ENCODE measurements at places on chromosomes 4 and X.
A peak's percentile ranks its signal among the peaks of the same experiment; 100 is the strongest.

DNA sequence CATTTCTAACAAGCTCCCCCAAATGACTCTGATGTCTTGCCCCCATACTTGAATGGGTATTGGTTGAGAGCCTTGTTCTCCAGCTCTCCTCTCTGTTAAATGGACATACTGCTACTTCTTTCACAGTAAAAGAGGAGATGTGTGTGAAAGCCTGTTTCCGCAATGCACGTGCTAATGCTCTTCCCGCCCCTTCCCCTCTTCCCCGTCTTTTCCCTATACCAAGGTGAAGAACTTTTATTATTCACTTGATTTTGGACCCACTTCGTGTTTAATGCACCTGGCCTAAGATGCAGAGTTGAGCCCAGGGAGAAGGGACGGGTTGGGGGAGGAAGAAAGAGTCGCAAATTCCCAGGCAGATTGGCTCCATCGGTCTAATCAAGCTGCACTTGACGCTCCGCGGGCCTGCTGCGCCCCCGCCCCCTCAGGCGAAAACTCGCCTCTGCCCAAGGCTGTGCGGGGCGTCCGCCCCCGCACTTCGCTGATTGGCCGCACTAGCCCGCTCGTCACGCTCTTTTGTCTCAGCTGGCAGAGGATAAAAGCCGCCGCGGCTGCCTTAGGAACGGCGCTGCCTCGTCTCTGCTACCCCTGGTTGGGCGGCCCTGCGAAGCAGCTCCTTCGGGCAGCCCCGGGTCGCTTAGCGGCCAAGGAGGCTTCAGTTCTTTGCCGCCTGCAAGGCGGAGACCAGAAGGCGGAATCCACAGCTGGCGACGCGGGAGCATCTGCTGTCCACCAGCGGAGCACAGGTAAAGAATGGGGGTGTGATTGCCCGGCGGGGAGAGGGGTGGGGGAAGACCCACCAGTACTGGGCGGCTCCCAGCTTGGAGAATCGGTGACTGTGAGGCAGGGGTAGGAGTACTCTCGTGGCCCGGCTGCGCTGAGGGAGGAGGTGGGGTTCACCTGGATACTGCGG lies at the start of gene ZCCHC12:
ZCCHC12 (plus strand) TSS at position 562 of the 910 bp plus-strand sequence. CDS start 1,421 bp downstream, outside the sequence.
- peak within 1 kb of the TSS; percentile 85 for H3K4me3 ChIP-seq
- H3K27ac ChIP-seq = no peak within 1 kb of the TSS
- no peaks in the 10 kb centered on the region for H3K36me3 ChIP-seq

GRCh38 chr4:78058591-78059523 lies 1.7 kb downstream of the FRAS1 start:
- DNase-seq = peak; percentile 67
- H3K4me3 ChIP-seq = peak overlapping the region; percentile 98
- peak overlapping the region; percentile 74 for H3K27ac ChIP-seq
- H3K27me3 ChIP-seq = no peaks in the 10 kb centered on the region
- no peaks in the 10 kb centered on the region for H3K36me3 ChIP-seq
- peaks cover 33% of the 10 kb centered on the region for H3K4me1 ChIP-seq

DNA sequence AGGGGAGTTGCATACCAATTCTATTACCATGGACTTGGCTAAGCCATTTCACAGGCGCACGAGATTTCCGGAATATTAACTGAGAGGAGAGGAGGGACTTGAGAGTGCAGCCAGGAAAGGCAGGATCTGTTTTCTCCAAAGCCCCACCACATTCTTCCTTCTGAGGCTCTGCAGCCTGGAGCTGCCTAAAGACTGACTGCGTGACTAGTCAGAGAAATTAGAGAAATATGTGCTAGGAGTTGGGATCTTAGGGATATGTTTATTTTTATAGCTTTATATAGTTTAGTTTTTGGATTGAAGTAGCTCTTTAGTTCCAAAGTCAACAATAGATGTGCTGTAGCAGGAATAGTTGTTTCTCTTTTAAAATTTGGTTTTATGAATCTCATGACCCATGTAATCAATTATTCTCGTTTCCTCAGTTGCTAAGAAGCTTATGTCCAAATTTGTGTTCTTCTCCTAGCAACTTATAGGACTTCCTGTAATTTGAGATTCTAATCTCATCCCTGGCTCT lies 300.1 kb upstream of the DDX53 start:
- H3K27me3 ChIP-seq = peaks cover 3% of the 10 kb centered on the region
- no peak overlapping the region for H3K4me3 ChIP-seq
- H3K27ac ChIP-seq = no peak overlapping the region
- no peaks in the 10 kb centered on the region for H3K36me3 ChIP-seq
- no peaks in the 10 kb centered on the region for H3K4me1 ChIP-seq
- no peak for DNase-seq

- no peaks in the 10 kb centered on the region for H3K36me3 ChIP-seq
- peaks cover 5% of the 10 kb centered on the region for H3K4me1 ChIP-seq
- no peak for DNase-seq
- H3K27me3 ChIP-seq = peaks cover 2% of the 10 kb centered on the region
These were observed 124.5 kb upstream of the CASK start for GRCh38 chrX:42047886-42048285.

DNA sequence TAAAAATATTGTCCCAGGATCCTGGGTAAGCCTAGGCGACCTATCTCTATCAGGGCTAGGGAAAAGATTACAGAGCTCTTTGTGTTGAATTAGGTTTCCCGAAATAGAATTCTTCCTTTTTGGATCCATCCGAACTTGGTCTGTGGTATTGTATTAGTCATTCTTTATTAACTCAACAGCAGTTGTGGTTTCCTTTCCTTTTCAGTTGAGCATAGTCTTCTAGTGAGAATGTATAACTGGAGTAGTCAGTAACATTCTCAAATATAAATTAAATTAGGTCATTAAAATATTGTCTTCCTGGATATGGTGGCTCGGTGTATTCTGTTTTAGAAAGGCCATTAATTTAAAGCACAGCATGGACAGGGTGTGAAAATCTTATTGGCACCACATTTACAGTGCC lies 520.4 kb downstream of the NLGN4X start:
- H3K4me1 ChIP-seq = no peaks in the 10 kb centered on the region
- H3K27ac ChIP-seq = no peak overlapping the region
- no peaks in the 10 kb centered on the region for H3K36me3 ChIP-seq
- DNase-seq = no peak

- H3K4me1 ChIP-seq = peaks cover 28% of the 10 kb centered on the region
- H3K27ac ChIP-seq = no peak overlapping the region
- H3K36me3 ChIP-seq = no peaks in the 10 kb centered on the region
These were observed 110.9 kb downstream of the FRAS1 start for GRCh38 chr4:78168029-78168428.

- H3K4me1 ChIP-seq = no peaks in the 10 kb centered on the region
- DNase-seq = no peak
- H3K27ac ChIP-seq = no peak overlapping the region
- H3K36me3 ChIP-seq = no peaks in the 10 kb centered on the region
These were observed 8.7 kb upstream of the TBC1D9 start for GRCh38 chr4:140764785-140765392.

- H3K4me3 ChIP-seq = no peak overlapping the region
- no peak for DNase-seq
- no peaks in the 10 kb centered on the region for H3K4me1 ChIP-seq
- peaks cover 5% of the 10 kb centered on the region for H3K27me3 ChIP-seq
- H3K27ac ChIP-seq = no peak overlapping the region
- no peaks in the 10 kb centered on the region for H3K36me3 ChIP-seq
These were observed 20.0 kb downstream of the STBD1 start for GRCh38 chr4:76326515-76326914.

DNA sequence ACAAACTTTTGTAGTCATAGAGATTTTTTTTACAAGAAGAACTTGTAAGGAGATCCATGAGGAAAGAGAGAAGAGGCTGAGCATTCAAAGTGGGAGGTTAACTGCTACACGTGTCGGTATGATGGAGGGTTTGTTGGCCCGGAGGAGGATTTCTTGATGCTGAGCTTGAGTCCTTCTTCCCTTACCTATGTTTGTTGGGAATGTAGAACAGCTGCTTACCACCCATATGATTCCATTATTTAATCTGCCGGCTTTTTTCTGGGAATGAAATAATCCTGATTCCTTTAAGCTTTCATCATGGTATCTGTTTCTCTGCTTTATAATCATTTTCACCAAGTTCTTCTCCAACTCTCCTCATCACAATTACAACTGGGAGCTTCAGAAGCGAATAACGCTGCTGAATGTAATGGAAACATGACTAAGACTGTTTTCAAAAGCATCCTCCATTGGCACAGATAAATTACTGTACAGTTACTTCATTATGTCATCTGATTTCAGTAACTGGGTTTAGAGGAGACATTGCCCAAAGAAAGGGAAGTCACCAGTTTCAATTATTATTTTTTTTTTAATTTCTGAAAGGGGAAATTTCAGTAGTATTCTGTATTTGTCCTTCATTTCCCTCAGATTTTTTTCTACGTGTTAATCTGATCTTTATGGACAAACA lies 420.6 kb downstream of the SPRY1 start:
- DNase-seq = no peak
- H3K27me3 ChIP-seq = no peaks in the 10 kb centered on the region
- no peak overlapping the region for H3K27ac ChIP-seq
- H3K36me3 ChIP-seq = peaks cover 16% of the 10 kb centered on the region
- H3K4me3 ChIP-seq = no peak overlapping the region

DNA sequence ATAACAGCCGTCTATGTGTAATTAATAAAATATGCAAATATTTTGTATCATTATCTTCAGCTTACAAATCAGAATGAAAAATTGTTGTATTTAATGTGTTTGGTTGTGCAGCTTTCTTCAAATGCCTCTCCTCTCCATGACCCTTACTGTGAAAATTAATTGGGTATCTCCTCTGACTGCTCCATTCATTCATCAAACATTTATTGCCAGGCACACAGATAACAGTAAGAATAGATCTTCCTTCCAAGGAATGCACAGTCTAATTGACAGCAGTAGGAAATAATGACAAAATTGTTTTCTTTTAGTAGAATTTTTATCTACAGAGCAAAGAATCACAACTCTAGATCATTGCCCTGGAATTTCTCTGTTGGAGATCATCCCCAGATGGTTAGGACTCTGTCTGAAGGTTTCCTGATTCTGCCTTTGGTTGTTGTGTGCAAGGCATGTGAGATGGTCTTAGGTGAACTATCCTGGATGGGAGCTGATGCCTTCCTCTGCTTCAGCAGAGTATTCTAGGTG lies 395.0 kb upstream of the FAT1 start:
- no peak for DNase-seq
- H3K27me3 ChIP-seq = no peaks in the 10 kb centered on the region
- no peak overlapping the region for H3K4me3 ChIP-seq
- H3K27ac ChIP-seq = no peak overlapping the region
- H3K4me1 ChIP-seq = no peaks in the 10 kb centered on the region

DNA sequence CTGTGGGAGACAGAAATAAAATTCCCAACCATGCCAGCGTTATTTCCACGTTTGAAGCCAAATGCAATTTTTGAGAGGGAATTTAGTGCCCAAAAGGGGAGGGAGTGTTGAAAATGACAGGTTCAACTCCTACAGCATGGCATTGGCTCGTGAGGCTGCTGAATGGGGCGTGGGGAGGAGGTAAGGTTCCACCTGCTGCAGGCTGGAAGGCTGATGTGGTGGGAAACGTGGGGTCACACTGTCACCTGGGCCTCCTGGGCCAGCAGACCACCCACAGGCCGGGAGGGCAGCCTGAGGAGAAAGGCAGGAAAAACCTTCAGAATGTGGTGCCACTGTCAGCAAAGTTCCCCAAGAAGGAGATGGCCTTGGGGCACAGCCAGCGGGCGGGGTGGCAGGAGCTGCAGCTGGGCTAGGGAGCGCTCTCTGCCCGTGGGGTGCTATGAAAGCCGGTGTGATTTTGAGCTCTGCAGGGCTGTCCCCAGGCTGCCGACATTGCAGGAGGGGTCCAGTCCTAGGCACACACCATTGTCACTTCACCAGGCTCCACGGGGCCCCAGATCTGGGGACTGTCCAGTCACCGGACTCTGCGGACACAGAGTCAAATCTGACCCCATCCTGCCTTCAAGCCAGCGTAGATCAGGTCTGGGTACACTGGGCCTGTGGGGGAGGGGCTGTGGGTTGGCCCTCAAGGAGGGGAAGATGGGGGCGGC lies 19.6 kb downstream of the MSANTD1 start:
- no peak overlapping the region for H3K27ac ChIP-seq
- DNase-seq = no peak
- H3K4me1 ChIP-seq = peaks cover 11% of the 10 kb centered on the region
- no peaks in the 10 kb centered on the region for H3K36me3 ChIP-seq
- no peak overlapping the region for H3K4me3 ChIP-seq

DNA sequence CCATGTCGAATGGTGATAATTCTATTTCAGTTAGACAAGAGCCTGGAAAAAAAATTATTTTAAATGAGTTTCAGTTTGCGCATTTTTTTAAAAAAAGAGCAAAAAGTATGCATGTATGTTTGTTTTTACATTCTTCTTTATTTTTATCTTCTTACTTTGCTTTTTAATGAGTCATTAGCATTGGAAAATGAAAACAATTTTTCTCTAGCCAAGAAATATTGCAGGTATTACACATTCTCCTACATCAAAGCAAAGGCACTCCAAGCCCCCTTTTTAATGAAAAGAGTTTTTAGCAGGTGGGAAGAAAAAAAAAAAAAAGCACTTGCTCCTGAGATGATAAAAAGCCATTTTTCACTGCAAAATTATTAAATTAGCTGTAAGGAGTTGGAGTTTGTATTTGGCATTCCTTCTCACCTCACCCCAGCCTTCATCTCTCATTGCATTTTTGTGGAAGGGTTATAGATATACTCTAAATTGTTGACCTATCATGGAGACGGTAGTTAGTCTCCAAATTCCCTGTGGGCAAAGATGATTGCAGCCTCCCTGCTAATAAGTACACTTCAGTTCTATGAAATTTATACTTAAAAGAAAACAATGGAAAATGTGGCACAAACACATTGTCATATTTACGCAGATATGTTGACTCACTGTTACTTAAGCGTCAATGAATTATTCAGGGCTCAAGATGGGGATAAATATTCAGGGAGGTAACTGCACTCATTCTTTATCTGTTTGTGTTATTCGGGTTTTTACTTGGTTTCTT lies 43.8 kb downstream of the PALLD start:
- peaks cover 4% of the 10 kb centered on the region for H3K27me3 ChIP-seq
- peak overlapping the region; percentile 52 for H3K27ac ChIP-seq
- no peak for DNase-seq
- H3K36me3 ChIP-seq = no peaks in the 10 kb centered on the region
- H3K4me3 ChIP-seq = no peak overlapping the region
- H3K4me1 ChIP-seq = peaks cover 29% of the 10 kb centered on the region

- H3K4me3 ChIP-seq = peak overlapping the region; percentile 5
- H3K36me3 ChIP-seq = no peaks in the 10 kb centered on the region
- DNase-seq = no peak
- H3K27me3 ChIP-seq = peaks cover 4% of the 10 kb centered on the region
- no peak overlapping the region for H3K27ac ChIP-seq
- H3K4me1 ChIP-seq = peaks cover 38% of the 10 kb centered on the region
These were observed 4.5 kb downstream of the SNX25 start for GRCh38 chr4:185213877-185214276.

- DNase-seq = no peak
- H3K27ac ChIP-seq = no peak overlapping the region
- H3K4me1 ChIP-seq = no peaks in the 10 kb centered on the region
- peaks cover 4% of the 10 kb centered on the region for H3K27me3 ChIP-seq
These were observed 322.1 kb upstream of the ARX start for GRCh38 chrX:25337841-25338240.

DNA sequence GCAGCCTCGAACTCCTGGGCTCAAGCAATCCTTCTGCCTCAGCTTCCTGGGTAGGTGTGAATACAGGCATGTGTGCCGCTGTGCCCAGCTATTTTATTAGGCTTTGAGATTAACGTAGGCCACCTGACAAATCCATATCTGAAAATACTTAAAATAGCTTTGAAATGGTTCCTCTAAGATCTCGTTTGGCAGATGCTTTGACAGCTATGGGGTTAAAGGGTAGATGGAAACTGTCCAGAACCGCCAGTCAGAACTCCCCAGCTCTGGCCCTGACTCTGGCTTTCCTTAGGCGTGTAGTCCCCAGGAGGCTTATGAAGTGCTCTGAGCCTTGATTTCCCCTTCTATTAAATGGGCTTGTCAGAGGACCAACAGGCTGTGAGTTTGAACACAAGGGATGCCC lies 32.8 kb upstream of the STIM2 start:
- H3K4me1 ChIP-seq = peaks cover 7% of the 10 kb centered on the region
- H3K4me3 ChIP-seq = no peak overlapping the region
- H3K27me3 ChIP-seq = peaks cover 5% of the 10 kb centered on the region
- DNase-seq = no peak
